Activated CD4-positive, CD25-positive, alpha-beta regulatory T cell treated with anti-CD3 and anti-CD28 coated beads, Interleukin-2, amount 50 U/mL, for 24 hours (primary cell): ENCODE measurements at places on chromosomes 16 and 17.

DNA sequence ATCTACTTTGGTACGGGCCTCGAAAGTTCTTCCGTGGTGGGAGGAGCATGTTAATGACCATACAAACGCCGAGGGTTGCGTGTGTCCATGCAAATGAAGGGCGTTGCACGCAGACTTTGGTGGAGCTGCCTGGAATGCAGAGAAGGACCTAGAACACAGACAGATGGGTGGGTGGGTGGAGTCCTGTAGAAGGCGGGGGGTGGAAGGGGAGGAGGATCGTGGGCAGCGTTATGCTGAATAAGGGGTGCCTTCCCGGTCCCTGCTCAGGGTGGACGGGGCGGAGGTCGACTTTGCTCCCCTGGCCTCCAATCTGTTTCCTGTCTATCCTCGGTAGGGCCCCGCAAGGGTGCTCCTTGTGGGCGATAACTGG lies 795 bp upstream of the PAQR4 start:
- no peak for ATAC-seq

- ATAC-seq: no peak
Measured at GRCh38 chr16:57972306-57972705, 1.4 kb upstream of the CNGB1 start.

DNA sequence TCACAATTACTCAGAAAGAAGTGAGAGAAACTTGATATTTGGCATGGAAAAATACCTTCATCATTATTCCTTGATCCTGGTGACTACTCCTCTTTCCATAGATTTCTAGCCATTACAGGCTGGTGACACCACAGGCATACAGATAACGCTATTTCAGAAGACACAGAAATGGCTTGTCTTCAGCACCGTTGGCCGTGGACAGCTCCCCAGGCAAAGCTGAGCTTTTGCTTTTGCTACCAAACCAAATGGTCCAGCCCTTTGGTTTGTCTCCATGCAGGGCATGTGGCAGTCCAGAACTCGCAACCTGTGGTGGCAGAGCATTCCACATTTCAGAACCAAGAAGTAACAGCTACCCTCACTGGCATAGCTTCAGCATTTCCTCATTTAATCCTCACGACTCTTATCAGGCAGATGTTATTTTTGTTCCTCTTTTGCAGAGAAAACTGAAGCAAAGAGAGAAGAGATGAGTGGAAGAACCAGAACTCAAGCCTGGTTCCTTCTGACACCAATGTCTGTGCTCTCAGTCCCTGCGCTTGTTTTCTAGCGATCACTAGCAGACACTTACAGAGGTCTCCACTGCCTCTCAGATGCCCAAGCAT lies 55.5 kb downstream of the HS3ST4 start:
- ATAC-seq: no peak

- peak; percentile 10 for ATAC-seq
Measured at GRCh38 chr17:10251212-10251948, 53.0 kb upstream of the GAS7 start.

DNA sequence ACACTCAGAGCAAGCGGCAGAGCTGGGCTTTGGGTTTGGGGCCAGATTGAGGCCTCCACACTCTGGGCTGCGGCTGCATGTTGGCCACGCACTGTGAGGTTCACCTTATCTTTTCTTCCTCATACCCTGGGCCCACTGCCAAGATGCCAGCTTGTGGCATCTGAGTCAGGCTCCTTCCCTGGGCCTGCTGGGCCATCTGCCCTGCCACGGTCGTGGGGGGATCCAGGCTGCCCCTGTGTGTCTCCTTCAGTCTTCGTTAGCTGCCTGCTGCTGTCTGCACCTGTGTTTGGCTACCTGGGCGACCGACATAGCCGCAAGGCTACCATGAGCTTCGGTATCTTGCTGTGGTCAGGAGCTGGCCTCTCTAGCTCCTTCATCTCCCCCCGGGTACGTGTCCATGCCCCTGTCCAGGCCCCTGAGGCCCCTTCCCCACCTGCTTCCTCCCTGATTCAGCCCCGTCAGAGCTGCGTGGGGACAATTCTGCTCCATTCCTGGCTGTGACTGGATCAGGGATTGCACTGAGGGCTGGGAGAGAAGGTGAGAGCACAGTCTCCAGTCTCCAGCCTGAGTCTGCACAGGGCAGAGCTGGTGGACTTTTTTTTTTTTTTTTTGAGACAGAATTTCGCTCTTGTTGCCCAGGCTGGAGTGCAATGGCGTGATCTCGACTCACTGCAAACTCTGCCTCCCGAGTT lies 11.2 kb downstream of the SPNS3 start:
- no peak for ATAC-seq

DNA sequence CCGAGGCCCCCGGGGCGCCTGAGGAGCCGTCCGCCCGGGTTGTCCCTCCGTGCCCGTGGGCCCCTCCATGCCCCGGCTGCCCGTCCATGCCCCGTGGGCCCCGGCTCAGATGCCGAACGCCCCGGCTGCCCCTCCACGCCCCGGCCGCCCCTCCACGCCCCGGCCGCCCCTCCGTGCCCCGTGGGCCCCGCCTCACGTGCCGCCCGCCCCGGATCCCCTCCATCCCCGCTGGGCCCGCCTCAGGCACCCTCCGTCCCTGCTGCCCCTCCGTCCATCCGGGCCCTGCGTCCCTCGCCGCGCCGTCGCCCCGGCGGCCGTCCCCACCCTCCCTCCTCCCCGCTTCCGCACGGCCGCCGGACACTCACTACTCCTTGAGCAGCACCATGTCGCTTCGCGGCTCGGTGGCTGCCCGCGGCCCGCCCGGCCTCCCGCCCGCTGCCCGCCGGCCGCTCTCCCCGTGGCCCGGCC lies 382 bp downstream of the PITPNA start:
- peak; percentile 18 for ATAC-seq

DNA sequence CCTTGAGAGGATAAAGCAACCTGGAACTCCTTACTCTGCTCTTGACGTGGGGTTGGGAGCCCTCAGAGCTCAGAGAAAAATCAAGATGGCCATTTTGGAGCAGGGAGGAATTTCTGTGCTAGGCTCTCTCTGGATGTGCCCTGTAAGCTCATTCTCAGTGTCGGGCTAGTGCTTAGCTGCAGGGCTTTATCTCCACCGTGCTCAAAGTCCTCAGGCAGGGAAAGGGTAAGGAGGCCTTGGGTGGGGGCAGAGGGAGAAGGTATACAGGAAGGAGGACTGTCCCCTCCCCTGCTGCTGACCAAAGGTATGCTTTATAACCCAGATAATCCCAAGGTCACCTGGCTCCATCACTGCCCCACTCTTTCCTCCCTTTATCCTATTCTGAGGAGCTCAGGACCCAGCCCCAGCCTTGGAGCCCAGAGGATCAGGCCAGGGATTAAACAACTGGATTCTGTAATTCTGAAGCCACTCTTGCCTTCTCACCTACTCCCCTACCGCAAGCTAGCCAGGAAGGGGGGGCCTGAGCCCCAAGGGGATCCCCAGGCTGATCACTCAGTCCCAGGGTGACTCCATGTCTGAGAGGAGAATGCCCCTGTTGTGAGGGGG lies 1.1 kb downstream of the DHRS11 start:
- ATAC-seq: no peak

GRCh38 chr17:992933-993332 lies 4.0 kb upstream of the TIMM22 start:
- ATAC-seq: no peak

- peak; percentile 79 for ATAC-seq
Measured at GRCh38 chr17:68346448-68346847, 55.2 kb downstream of the ARSG start.

GRCh38 chr16:27476240-27476639 lies 73.5 kb downstream of the GTF3C1 start:
- no peak for ATAC-seq

DNA sequence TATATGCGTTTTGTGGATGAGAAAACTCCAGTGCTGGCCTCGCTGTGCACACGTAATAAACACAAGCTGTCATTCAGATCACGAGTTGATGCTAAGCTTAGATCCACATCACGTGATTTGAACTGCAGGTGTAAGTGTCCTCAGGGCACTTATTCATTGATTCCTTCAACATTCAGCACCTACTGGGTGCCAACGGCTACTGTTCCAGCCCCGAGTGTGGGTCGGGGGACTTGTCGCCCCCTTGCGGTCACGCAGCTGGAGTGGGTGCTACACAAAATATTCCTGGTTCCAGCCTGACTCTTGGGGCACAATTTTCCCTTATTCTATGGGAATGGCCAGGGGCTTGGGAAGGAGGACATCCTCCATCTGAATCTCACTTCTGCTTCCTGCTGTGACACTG lies 29.9 kb upstream of the GINS2 start:
- ATAC-seq: no peak
